Upper lobe of left lung (tissue), 6 donors: ENCODE measurements at places on chromosomes 7 and 10. TPM values are rescaled to one million over a fixed set of nuclear protein-coding genes. Genes with fewer than 3 reads are reported as not detected.

GRCh38 chr7:1142051-1142635, 17.9 kb downstream of the ZFAND2A start:
- peaks cover 11% of the 10 kb centered on the region for H3K4me1 ChIP-seq
- H3K27me3 ChIP-seq: no peaks in the 10 kb centered on the region
- no peak for DNase-seq
- no peak overlapping the region for H3K27ac ChIP-seq
- H3K36me3 ChIP-seq: no peaks in the 10 kb centered on the region

DNA sequence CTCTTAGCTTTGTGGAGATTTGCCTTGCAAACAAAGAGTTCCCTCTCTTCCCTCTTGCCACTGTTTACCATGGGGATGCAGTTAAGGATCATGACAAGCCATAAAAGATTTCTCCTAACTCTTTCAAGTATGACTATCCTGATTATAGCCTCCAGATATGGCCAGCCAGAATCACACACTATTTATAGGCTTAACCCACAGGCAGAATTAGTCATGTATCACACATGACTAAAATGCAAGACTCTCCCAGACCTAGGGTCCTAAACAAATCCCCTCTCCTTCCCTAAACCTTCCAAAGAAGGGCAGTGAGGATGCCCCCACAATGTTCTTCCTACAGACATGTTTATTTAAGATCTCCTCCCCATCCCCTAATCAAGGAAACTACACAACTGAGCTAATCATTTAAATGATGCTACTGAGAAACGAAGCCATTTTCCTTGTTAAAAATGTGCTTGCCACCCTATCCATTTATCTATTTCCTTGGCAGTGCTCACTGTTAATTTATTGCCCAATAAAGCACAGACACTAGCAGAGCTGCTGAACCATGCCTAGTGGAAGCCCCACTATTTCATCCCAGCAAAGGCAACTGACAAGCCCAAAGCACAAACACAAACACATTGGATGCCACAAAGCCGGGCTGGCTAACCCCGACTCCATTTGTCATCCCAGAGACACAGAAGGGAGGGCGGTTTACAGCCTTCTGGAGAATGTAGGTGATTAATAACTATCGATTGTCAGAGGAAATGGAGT, 363.4 kb downstream of the KCNMA1 start:
- no peaks in the 10 kb centered on the region for H3K27me3 ChIP-seq
- H3K4me1 ChIP-seq: no peaks in the 10 kb centered on the region
- no peak for DNase-seq

- no peak overlapping the region for H3K27ac ChIP-seq
- no peaks in the 10 kb centered on the region for H3K27me3 ChIP-seq
- no peak for DNase-seq
- H3K4me3 ChIP-seq: no peak overlapping the region
These were observed 10.9 kb upstream of the BHLHA15 start for GRCh38 chr7:98200364-98200763.

GRCh38 chr10:14056610-14057332, 274.0 kb downstream of the FRMD4A start:
- no peak overlapping the region for H3K27ac ChIP-seq
- no peaks in the 10 kb centered on the region for H3K4me1 ChIP-seq
- no peaks in the 10 kb centered on the region for H3K27me3 ChIP-seq
- no peak overlapping the region for H3K4me3 ChIP-seq

DNA sequence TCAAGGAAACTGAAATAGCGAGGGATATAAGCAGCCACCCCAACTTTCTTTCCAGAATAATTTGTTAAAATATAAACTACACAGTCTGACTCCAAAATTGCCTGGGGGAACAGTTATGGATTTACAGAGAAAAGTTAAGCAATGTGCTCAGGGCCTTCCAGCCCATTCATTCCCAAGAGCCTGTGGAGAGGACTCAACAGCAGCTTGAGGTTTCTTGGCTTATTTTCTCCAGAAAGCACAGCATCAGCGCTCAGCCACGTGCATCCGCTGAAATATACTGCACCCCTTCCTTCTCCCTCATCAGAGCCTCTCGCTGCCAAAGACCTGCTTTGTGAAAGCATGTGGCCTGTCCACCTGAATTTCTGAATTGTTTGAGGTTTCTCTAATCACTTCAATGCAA, 375.2 kb upstream of the VWC2 start:
- DNase-seq: no peak
- no peak overlapping the region for H3K4me3 ChIP-seq
- H3K36me3 ChIP-seq: no peaks in the 10 kb centered on the region
- H3K27ac ChIP-seq: no peak overlapping the region
- no peaks in the 10 kb centered on the region for H3K27me3 ChIP-seq

- H3K4me3 ChIP-seq: no peak overlapping the region
- no peaks in the 10 kb centered on the region for H3K4me1 ChIP-seq
- no peak for DNase-seq
- H3K27ac ChIP-seq: no peak overlapping the region
- no peaks in the 10 kb centered on the region for H3K27me3 ChIP-seq
These were observed 20.5 kb downstream of the SPAG6 start for GRCh38 chr10:22365644-22366434.

GRCh38 chr10:90872648-90873020, 860 bp downstream of the RPP30 start:
- H3K4me1 ChIP-seq: peaks cover 26% of the 10 kb centered on the region
- H3K27me3 ChIP-seq: no peaks in the 10 kb centered on the region
- no peak for DNase-seq
- H3K4me3 ChIP-seq: peak overlapping the region; percentile 92
- peaks cover 23% of the 10 kb centered on the region for H3K36me3 ChIP-seq

- no peak overlapping the region for H3K4me3 ChIP-seq
- H3K27me3 ChIP-seq: no peaks in the 10 kb centered on the region
- DNase-seq: no peak
- no peak overlapping the region for H3K27ac ChIP-seq
These were observed 17.1 kb upstream of the SCIN start for GRCh38 chr7:12553416-12553815.

The STEAP1 gene
- total RNA-seq: 3.1 TPM
